ENCODE measurements at places on chromosomes 11 and 22.

DNA sequence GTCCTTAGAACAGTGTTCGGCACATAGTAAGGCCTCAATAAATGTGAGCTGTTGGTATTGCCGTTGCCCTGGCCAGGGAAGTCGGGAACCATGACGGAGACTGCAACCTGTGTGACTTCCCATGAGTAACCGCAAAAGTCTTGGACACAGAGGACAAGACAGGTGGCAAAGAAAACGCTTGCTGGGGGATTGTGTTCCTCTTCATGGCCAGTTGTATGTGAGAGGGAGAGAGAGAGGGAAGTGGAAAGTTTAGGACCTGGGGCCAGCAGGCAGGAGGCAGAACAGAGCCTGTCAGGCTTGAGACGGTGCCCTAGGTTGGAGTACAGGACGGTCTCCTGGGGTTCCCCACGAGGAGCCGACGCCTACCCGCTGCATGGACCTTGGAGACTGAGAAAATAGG is 90.2 kb downstream of the CEP164 start:
- no peak for DNase-seq

GRCh38 chr22:27627444-27627833 is 174.1 kb downstream of the MN1 start:
- DNase-seq, result no peak

GRCh38 chr22:37983860-37984791 is at the start of gene SOX10:
Gene SOX10 (minus strand): TSS chr22:37984555. CDS start chr22:37983784, 771 bp downstream.
- no peak for DNase-seq

- no peak for DNase-seq
Observed at GRCh38 chr22:39266398-39267030, 21.7 kb upstream of the PDGFB start.

DNA sequence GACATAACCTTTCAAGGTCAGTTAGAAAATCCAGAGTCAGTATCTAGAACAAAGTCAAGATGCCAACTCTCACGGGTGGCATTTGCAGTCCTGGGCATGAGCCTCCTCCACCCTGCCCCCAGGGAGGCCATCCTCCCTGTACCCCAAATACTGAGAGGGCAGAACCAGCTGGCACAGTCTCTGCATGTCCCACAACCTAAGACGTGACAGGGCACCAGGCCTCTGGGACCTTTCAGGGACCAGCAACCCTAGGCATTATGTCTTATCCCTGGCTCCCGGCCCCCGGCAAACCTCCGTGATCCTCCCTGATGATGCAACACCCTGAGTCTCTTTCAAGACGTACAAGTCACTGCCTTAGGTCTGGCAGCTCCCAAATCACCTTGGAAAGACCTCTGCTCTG is 2.0 kb downstream of the MB start:
- DNase-seq, result no peak

- peak; percentile 63 for DNase-seq
Observed at GRCh38 chr11:116772443-116773202, at the start of gene BUD13. Gene BUD13 (minus strand): TSS chr11:116772987. CDS start chr11:116772964, 23 bp downstream.

DNA sequence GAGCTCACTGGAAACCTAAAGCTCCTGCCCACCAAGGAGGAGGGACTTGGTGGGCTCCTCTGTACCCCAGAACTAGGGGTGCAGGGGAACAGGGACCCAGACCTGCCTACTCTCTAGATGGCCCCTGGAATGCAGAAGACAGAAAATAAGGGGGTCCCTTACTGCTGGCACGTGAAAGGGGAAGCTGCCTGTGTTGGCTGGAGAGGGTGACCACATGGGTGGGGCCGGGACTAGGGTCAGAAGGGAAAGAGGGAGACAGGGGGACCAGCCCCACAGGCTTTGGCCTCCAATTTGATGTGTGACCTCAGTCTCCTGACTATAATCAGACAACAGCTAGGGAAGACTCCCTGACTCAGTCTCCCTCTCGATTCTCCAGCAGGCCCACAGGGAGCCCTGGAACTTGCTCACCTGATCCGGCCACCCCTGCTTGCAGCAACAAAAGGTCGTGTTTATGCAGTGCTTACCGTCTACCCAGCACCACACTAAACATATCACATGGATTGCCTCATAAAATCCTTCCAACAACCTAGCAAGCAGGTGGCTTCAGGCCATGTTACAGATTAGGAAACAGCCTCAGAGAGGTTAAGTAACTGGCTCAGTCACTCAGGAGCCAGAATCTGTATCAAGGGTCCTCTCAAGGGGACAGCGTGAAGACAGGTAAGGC is 10.2 kb downstream of the ARAP1 start:
- no peak for DNase-seq

GRCh38 chr22:23255506-23256170 is 75.3 kb downstream of the BCR start:
- DNase-seq, result no peak

DNA sequence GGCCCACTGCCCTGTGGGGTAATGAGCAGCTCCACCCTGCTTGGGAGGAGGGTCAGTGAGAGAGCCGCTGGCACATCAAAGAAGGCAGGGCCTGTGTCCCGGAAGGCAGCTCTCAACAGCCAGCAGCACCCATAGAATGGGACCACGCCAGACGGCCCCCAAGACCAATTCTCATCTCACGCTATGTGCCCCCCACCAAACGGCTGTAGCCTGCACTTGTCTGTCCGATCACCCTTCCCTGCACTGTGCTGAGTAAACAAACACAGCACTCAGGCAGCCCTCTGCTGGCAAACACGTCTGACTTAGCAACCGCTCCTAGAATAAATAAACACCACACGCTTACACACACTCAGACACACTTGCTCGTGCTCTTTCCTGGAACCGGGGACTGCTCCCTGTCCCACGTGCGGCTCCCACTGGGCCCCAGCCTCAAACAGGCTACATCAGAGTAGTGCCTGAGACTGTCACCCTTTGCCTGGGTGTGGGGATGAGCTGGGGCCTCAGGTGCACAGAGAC is 53.2 kb upstream of the CDON start:
- no peak for DNase-seq

GRCh38 chr11:17077240-17077519 is 287 bp downstream of the RPS13 start:
- no peak for DNase-seq

DNA sequence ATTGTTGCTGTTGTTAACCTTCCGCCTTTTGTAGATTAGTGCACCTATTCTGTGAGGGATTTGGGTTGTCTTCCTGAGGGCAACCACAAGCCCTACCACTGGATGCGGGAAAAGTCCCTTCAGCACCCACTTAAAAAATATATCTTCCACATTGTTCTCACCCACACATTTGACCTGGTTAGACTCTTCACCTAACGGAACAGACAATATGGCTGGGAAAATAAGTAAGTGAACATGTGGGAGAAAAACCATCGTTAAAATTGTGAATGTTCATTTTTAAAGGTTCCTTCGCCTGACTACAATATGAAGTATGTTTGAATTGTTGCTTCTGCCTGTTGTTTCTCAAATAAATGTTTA is 72.0 kb upstream of the MPEG1 start:
- DNase-seq, result no peak

GRCh38 chr11:128629516-128630106 is 42.3 kb upstream of the ETS1 start:
- DNase-seq, result no peak

- no peak for DNase-seq
Observed at GRCh38 chr11:13140873-13141655, 131.9 kb downstream of the RASSF10 start.

GRCh38 chr11:13030857-13031256 is 21.7 kb downstream of the RASSF10 start:
- no peak for DNase-seq

GRCh38 chr11:122741613-122742300 is 86.2 kb downstream of the UBASH3B start:
- no peak for DNase-seq

DNA sequence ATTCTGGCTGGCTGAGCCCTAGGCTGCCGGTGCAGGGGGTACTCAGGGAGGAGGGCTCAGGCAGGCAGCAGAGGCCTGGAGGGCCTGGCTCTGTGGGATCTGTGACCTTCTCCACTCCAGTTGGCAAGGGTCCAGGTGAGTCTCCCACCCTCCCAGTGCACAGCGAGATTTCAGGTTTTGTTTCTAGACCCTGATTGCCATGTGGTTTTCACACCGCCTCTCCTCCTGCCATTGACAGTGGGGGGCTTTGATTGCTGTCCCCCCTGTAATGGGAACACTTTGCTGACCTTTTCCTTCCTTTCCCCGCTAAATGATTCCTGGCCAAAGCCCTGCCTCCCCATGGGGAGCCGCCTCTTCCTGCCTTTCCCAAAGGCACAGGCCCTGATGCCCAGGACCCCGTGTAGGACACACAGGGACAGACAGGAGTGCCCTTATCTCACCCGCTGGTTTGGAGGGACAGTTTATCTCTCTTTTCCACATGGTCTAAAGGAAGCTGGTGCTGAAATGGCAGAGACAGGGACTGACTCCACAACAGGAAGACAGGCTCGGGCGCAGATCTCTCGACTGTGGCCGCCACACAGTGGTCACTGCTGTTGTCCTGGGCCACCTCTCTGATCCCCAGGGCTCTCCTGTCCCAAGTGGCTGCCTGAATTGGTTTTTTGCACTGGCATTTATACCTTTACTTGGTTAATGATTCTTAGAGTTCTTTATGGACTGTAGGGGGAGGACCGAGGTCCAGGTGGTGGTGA is 43.4 kb downstream of the BCR start:
- no peak for DNase-seq

- DNase-seq, result no peak
Observed at GRCh38 chr11:131637469-131638175, 267.2 kb downstream of the NTM start.

- DNase-seq, result no peak
Observed at GRCh38 chr22:49765951-49766350, 61.7 kb downstream of the BRD1 start.

GRCh38 chr11:49505231-49505630 is 296.8 kb upstream of the FOLH1 start:
- DNase-seq, result no peak

DNA sequence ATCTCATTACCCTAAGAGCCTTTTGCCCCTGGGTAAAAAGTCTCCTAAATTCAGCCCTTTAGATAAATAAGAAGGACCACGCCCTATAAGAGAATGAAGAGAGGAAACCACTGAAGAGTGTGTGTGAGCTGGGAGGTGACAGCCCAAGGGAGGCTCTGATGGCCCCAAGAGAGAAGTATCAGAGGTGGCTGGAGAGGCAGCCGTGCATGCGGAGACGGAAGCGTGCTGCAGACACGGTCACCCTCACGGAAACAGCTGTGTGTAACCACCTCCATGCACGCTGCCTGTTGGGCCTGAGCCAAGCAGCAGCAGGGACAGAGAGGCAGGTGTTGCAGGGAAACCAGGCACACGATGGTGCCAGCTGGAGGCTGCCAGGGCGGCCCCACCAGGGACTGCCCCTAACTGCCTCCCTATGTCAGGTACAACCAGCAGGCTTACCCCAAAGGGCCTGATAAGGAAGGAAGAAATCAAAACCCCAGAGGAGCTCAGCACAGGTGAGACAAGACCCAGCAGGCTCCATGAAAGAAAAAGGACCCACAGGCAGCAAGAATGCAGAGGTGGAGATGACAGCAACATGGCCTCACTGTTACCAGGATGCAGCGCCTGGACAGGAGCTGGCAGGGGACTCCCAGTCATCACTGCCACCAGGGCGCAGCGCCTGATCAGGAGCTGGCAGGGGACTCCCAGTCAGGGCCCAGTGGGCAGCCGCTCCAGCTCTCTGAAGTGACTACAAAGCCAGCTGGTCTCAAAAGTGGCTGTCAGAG is 7.8 kb downstream of the LARGE2 start:
- DNase-seq, result no peak

- no peak for DNase-seq
Observed at GRCh38 chr11:132977241-132977640, 555.1 kb downstream of the OPCML start.

DNA sequence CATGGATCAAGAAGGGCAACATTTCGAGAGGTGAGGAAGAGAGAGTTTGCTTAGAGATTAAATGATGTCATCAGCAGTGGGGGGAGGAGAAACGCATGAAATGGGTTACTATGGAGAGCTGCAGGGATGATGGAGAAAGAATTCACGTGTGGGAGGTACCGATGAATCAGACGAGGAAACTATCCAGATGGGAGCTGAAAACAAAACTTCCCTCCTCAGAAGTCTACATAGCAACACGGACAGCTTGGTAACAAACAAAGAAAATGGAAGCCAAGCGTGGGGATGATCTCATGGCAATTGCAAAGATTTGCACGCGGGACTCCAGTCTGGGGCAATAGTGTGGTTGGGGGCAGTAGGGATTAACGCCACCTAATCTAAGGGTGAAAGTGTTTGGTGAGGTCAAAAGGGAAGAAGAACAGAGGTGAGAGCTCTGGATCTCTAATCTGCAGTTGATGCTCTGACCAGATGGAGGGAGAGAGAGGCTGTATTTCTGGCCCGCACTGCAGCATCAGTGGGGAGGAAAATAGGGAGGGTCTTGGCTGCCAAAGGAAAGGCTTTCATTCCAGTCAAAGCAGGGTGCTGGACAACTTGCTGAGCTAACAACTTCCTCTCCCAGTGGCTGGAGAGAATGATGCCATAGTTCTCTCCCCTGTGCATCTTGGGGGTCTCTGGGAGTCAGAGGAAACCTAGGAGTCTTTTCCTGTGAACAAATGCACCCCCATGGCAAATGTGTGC is 43.4 kb upstream of the CSNK2A3 start:
- DNase-seq, result peak; percentile 53

- DNase-seq, result peak; percentile 12
Observed at GRCh38 chr11:116558504-116559211, 214.1 kb downstream of the BUD13 start.

DNA sequence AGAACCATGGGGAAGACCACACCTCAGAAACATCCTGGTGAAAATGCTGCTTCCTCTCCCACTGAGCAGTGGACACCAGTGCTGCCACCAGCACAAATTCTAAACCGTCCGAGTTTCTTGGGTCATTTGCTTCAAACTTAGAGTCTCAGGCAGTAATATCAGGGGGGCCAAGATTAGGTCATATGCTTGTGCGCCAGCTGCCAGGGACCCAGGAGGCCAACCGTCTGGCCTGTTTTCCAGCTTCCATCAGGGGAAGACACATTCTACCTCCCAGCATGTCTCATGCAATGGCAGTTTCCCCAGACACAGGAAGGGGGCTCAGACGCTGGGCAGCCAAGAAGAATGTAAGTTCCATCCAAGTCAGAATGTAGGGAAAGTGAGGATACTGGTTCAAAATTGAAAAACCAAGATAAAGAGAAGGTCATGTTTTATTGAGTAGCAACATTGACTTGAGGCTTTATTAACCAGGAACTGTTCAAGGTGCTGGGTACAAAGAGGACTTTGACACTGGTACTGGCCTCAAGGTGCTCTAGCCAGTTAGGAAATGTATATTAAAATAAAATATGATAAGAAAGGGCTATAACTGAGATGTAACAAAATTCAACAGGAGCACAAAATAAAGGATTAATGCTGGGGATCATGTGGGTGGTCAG is 59.7 kb upstream of the EED start:
- no peak for DNase-seq

Measured in H54 (cell line).